ENCODE measurements at places on chromosomes 11 and 22.

- no peak for DNase-seq
Observed at GRCh38 chr11:86414032-86414431, 39.3 kb downstream of the CCDC81 start.

DNA sequence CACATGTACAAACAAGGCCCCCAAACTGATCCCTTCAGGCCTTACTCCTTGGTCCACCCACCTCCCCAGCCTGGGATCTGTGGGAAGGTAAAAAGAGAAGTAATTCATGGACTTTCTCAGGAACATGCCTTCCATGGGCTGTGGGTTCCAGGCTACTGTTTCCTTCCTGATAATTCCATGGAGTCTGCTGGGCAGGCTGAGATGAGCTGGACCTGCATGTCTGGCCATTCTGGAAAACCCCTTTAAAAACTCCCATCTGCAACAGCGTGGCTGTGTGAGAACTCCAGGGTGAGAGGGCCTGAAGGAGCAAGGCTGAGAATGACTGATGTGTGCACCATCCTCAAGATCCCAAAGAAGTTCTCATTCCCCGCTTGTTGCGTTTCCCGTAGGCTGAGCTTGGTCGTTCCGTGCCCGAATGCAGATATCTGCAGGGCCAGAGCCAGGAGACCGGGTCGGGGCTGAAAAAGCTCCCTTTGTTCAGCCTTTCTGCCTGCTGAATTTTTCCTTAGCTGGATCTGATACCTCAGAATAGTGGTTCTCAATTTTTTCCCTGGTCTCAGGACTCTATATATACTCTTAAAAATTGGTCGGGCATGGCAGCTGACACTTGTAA, 72.9 kb downstream of the NAT10 start:
- no peak for DNase-seq

DNA sequence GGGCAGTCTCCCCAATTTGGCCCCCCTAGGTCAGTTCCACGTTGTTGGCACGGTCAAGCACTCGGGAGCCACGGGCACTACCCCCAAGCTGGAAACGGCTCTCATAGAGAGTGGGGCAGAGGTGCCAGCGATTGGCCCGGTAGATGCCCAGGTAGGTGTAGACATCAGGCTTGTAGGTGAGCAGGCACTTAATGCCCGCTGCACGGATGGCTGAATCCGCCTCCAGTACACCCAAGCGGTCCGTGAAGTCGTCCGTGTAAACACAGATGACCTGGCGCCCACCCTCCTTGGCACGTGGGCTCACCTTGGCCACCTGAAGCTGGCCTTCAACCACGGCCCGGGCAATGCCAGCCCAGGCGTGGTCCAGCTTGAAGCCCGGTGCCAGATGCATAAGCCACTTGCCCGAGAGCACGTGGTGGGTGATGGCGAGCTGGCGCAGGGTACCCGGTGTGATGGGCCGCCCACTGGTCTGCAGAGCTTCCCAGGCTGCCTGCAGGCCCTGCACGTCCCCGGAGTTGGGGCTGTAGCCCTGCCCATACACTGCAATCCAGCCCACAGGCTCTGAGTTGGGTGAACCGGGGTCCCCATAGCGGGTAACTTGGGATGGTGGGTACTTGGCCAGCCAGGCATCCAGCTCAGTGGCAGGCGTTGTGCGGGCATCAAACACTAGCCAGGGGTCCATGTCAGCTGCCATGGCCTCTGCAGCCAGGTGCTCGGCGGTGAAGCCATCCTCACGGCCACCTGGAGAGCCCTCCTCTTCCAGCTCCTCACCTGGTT, 1.2 kb downstream of the C11orf68 start:
- no peak for DNase-seq

DNA sequence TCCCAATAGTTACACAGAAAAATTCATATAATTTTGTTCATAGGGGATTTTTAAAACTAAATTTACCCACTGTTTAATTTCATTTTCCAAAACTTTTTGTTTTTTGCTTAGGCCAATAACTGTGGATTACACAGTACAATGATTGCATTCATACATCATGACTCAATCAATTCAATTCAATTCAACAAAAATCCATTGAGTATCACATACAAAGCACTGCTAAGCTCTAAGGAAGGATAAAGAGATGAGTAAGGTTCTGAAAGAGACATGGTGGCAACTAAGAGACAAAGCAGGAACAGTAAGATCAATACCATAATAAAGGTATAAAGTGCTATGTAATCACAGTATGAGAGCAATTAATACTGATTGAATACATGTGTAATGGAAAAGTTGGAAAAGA, 9.4 kb upstream of the LAYN start:
- DNase-seq: no peak

DNA sequence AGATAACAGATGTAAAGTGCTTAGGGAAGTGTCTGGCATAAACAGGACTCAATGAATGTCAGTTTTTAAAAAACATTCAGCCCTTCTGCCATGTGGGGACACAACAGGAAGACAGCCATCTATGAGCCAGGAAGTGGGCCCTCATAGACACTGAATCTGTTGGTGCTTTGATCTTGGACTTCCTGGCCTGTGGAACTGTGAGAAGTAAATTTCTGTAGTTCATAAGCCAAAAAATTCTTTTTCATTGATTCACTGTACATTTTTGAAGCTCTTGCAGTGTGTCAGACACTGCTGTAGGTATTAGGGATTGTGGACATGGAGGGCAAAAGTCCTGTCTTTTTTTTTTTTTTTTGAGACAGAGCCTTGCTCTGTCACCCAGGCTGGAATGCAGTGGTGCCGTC, 188.6 kb downstream of the HIPK3 start:
- DNase-seq: no peak

- DNase-seq: no peak
Observed at GRCh38 chr11:22317656-22318055, 20.5 kb upstream of the SLC17A6 start.

GRCh38 chr11:122363296-122363695, 247.3 kb upstream of the BLID start:
- no peak for DNase-seq

- no peak for DNase-seq
Observed at GRCh38 chr11:45355706-45356041, 69.5 kb upstream of the SYT13 start.

DNA sequence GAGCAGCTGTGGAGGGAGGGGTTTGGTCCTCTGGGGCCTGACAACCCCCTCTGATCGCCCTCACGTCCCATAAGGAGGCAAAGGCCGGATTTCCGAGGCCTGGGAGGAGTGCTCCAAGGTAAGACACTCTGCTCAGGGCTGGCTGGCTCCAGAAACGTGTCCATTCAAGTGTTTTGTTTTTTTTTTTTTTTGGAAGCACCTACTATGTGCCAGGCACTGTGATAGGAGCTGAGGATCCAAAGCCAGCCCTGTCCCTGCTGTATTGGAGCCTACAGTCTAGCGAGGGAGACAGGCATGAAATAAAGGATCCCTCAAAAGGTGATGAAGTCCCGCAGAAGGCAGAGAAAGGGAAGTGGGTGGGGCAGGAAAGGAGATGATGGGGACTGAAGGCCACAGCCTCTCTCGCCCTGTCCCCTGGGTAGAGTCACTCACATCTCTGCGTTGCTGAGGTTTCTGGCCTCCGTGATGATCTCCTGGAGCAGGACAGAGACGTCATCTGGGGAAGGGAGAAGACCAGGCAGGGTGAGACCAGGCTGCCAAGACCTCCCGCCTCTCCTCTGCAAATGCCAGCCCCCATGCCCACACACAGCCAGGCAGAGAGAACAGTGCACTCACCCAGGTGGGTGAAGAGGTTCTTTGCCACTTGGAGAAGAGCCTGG, 89.2 kb downstream of the PDE2A start:
- DNase-seq: no peak

DNA sequence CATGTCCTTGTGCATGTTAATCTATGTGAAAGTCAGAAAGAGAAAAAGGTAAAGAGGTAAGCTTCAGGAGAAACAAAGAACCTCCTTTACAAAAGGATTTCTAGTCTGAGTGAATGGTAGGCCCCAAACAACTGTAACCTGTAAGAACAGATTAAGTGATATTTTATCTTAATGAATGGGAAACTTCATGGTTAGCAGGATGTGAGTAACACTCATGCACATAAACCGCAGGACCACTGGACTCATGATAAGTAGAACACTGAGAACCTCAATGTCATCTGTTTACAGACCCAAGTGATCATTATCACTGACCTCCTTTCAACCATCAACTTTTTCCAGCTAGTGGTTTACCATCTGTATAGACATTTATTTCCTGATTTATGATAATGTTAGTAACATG, 19.9 kb downstream of the OR8G5 start:
- DNase-seq: no peak

DNA sequence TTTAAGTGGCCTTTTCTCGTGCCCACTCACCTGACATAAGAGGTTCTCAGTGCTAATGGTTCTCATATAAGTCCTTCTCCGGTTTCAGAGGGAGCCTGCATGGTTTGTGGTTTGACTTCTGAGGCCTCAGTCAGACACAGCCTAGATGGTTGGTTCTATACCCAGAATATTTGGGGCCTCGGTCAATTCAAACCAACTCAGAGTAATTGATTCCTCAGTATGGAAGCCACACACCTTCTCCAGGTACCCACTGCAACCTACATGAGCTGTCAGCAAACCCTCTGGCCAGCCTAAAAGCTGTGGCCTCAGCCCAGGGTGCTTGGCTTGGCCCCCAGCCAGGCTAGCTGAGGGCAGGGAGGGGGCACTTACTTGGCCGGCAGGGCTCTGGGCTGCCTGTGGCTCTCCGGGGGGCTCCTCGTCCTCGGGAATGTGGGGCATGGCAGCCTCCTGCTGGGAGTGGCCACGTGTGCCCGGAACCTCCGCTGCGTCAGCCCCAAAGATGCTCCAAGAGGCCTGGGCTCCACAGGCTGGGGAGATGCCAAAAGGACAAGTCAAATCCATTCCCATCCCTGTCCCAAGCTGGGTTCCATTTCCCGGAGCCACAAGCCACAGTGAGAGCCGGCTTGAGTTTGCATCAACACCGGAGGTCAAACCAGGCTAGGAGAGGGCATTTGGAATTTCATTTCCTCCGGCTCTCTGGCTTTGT, 41.7 kb downstream of the IRAG1 start:
- no peak for DNase-seq

DNA sequence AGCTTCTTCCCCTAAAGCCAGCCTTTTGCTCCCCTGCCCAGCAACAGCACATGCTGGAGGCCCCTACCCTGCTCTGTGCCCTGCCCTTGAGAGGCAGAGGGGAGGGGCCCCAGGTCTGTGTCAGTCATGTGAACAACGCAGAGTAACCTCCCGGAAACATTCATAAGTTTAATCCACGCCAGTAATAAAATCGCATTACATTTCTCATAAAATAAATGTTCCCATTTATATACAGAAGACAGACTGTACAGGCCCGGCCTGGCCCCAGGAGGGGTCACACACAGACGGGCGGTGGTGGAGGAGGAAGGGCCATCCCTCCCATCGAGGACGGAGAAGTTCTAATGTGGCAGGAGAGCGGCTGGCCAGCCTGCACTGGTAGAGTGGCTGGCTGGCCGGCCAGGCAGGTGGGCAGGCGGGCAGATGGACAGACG, 39.5 kb downstream of the LMO1 start:
- DNase-seq: no peak

DNA sequence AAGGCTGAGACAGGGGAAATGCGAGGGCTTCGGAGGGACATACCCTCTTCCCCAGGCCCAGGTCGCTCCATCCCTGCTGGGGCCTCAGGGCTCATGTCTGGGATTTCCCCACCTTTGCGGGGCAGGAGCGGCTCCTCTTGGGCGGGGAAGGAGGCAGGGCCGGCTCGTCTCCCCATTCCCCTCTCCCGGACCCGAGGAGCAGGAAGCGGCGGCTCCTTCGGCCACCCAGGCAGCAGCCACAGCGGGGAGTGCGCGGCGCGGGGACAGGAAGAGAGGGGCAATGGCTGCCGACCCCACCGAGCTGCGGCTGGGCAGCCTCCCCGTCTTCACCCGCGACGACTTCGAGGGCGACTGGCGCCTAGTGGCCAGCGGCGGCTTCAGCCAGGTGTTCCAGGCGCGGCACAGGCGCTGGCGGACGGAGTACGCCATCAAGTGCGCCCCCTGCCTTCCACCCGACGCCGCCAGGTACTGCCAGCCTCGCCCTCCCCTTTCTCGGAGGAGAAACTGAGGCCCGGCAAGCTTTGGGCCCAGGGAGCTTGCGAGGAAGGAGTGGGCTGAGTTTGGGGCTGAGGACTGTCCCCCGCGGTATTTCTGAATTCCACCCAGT, at the start of gene ANKK1:
TSS of gene ANKK1 (plus strand) at position 175 of the 607 bp plus-strand sequence. CDS start at position 281, 106 bp downstream.
- DNase-seq: no peak

- no peak for DNase-seq
Observed at GRCh38 chr22:20094197-20094807, 14.3 kb downstream of the DGCR8 start.

DNA sequence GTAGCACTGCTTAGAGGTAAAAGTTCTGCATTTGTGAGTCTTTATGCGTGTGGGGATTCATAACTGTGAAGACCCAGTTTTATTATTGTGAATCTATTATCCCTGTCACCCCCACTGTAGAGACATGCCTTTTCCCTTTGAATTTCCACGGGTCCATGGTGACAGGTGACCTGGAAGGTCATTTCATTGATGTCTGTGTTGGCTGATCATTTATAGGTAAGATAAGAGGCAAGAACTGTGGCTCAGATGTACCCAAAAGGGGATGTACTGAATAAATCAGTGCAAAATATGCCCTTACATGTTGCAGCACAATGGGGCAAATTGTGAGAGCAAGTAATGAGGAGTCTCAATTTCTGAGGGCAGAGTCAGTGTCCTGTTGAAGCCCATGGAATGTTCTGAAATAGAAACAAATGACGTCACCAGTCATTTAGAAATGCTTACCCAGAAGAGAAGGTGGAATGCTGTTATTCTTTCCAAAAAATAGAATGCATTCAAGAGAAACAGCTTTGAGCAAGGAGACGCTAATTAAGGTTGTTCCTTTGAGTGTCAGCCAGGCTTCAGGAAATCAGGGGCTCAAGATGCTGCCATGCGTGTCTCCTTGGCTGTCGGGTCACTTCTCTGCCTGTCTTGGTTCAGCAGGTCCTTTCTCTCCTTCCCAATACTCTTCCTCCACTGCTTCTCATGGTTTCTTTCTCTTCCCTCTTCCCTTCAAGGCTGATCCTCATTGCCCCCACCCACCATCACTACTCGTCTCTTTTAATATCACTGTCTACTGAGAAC, 118.7 kb upstream of the E2F8 start:
- no peak for DNase-seq

GRCh38 chr11:11420191-11420898, 67.3 kb upstream of the CSNK2A3 start:
- DNase-seq: no peak

- no peak for DNase-seq
Observed at GRCh38 chr22:17162731-17163130, 3.7 kb upstream of the HDHD5 start.

DNA sequence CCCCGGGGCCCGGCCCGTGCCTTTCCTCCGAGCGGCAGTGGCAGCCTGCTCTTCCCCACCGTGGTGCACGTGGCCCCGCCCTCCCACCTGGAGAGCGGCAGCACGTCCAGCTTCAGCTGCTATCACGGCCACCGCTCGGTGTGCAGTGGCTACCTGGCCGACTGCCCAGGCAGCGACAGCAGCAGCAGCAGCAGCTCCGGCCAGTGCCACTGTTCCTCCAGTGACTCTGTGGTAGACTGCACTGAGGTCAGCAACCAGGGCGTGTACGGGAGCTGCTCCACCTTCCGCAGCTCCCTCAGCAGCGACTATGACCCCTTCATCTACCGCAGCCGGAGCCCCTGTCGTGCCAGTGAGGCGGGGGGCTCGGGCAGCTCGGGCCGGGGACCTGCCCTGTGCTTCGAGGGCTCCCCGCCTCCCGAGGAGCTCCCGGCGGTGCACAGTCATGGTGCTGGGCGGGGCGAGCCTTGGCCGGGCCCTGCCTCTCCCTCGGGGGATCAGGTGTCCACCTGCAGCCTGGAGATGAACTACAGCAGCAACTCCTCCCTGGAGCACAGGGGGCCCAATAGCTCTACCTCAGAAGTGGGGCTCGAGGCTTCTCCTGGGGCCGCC, 11.9 kb downstream of the C22orf31 start:
- no peak for DNase-seq

All from activated CD4-positive, alpha-beta T cell treated with anti-CD3 and anti-CD28 coated beads for 1 hour (primary cell).